ENCODE measurements at places on chromosomes 4 and X.

DNA sequence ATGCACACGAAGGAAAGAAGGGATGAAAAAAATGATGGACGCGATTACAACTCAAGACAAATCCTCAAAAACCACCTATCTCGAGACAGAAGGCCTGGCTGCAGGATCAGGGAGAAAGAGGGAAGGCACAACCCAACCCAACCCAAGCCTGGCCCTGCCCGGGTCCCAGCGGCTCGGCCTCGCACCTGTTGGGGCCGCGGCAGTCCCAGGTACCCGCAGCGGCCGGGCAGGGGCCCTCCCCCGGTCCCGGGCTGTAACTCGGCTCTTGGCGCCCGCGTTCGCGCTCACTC, 464 bp downstream of the RASGEF1B start:
- DNase-seq = no peak

DNA sequence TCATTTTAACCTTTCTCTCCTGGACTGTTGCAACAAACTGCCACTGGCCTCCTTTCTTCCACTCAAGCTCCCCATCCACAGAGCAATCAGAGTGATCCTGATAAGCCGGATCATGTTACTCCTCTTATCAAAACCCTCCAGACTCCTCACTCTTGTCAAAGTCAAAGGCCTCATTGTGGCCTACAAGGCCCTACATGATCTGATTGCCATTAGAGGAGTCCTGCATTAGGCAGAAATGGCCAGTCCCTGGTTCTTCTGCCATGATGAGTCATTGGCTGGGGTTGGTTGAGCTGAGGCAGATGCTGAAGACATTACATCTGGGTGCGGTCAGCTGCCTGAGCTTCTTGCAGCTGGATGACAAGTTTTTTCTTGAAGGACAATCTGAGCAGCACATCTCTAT, 32.7 kb upstream of the CASK start:
- no peak for DNase-seq

DNA sequence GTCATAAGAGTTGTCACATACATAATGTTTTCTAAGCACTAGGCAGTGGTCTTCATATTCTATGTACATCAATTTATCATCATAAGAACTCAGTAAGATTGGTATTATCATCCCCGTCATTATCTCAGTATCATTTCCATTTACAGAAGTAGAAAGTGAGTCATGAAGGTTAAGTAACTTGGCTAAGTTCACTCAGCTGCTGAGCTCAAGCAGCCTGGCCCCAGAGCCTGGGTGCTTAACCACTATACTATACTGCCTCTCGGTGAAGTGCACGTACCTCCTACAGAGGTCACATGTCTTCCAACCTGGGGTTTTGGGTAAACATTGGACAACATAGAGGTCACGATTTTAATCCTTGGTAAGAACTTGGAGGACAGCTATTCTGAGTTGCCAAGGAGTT, 161.5 kb upstream of the GATB start:
- DNase-seq = no peak

DNA sequence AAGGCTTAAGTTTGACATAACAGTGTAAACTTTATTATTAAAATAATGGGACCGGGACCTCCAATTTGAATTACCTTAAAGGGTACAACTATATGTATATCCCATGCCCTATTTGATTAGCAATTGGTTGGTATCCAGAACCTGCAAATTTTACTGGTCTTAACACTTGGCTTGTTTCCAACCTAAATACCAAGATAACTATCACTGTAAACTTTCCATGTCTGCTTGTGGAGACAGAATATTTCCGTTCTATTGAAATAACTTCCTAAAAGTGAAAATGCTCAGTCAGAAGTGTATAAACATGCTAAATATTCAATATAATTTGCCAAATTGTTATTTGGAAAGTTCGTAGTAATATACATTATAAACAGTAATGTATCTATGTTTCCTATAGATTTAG, 154.0 kb downstream of the TMEM47 start:
- DNase-seq = no peak

- no peak for DNase-seq
These were observed 84.0 kb upstream of the TRIM2 start for GRCh38 chr4:153120235-153120634.

DNA sequence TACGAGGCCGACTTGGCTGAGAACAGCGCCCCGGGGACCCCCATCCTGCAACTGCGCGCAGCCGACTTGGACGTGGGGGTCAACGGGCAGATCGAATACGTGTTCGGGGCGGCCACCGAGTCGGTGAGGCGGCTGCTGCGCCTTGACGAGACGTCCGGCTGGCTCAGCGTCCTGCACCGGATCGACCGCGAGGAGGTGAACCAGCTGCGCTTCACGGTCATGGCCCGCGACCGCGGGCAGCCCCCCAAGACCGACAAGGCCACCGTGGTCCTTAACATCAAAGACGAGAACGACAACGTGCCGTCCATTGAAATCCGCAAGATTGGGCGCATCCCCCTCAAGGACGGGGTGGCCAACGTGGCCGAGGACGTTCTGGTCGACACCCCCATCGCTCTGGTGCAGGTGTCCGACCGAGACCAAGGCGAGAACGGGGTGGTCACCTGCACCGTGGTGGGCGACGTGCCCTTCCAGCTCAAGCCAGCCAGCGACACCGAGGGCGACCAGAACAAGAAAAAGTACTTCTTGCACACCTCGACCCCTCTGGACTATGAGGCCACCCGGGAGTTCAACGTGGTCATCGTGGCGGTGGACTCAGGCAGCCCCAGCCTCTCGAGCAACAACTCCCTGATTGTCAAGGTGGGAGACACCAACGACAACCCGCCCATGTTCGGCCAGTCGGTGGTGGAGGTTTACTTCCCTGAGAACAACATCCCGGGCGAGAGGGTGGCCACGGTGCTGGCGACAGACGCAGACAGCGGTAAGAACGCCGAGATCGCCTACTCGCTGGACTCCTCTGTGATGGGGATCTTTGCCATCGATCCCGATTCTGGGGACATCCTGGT, 2.4 kb downstream of the PCDH7 start:
- no peak for DNase-seq

DNA sequence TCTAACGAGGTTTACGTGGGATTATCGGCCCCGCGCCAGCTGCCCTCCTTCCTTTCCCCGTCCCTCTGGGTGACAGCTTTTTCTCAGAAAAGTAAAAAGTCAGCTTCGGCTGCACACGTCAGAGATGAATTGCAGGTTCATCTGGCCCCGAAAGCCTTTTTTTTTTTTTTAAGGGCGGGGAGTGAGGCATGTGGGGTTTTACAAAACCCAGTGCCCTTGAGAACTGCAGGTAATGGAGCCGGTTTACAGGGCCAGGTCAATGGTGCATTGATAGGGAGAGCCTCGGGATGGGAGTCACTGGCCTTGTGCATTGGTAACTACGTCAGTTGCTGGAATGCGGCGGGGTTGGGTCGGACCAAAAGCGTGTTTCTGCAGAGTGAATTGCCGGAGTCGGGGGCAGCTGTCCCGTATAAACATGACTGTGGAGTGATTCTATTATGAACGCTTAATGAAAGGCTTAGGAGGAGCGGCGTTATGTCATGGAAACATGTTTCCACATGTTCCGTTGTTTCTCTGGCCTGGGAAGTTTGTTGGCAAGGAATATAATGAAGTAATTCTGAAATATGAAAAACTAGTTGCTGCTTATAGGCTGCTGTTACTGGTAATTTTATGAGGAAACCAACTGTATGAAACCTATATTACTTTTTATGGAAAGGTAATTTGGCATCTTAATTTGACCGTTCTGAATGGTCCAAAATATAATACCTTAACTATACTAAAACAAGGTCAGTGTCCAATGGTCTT, 1.1 kb downstream of the HSPA4L start:
- DNase-seq = peak; percentile 75

DNA sequence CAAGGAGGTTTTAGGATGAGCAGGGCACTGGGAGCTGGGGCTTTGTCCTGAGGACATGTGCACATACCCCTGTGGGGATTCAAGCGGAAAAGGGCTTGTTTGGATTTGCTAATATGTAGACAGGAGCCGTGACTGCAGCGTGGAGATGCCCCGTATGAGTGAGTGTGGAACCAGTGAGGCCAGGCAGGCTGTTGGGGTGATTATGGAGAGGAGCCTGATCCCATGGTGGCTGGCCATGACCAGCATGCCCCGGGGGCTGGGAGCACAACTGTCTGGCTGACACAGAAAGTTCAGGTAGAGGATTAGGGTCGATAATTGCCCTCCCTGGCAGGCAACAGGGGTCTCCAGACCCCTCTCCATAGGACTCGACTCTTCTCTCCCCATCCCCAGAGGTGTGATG, 68.8 kb upstream of the STX18 start:
- no peak for DNase-seq

DNA sequence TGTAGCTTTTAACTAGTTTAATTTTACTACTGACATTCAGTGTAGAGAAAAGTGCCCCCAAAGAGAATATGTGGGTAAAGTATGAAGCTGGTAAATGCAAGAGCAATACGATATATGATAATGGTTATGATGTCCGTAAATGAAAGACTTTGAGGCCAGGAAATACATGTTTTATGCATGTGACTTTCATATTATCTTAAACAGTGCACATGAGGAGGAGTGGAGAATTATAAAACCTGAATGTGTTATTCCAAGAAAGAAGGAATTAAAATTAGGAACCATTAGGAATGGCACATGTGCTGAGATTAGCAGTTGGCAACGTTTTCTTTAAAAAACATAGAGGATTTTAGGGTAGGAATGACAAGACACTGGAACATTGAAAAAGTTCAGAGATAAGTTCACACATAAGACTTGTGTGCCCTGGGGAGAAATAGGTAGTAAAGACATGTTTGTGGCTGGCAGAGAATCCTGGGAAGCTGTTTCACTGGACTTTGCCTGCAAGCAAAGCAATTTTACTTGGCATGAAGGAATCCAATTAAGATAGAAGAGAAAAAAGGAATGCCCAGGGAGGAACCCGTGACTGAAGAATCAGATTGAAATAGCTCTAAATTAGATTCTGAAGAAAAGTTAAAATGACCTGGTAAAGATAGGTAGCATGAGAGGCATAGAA, 20.0 kb downstream of the GK start:
- DNase-seq = peak; percentile 62

GRCh38 chrX:140526171-140526570, 21.3 kb upstream of the SOX3 start:
- DNase-seq = no peak

GRCh38 chrX:150680974-150681373, 12.2 kb upstream of the MTMR1 start:
- peak; percentile 8 for DNase-seq

- no peak for DNase-seq
These were observed 32.4 kb upstream of the TMLHE start for GRCh38 chrX:155645180-155645579.

DNA sequence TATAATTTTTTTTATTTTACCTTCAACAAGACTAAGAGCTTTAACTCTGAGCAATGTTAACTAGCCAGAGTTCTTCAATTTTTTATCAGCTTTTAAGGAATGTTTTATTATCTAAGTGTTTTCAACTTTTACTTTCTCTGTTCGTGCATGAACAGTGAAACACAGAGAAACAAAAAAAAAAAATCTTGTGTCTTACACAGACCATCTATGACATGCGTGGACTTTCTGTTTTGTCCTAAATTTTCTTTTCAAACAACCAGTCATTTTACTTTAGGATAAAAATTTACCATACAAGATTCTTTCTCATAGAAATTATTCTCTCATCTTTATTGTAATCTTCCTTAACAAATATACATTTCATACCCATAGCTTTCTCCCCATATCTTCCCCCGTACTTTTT, 731.9 kb upstream of the PCDH10 start:
- DNase-seq = no peak

DNA sequence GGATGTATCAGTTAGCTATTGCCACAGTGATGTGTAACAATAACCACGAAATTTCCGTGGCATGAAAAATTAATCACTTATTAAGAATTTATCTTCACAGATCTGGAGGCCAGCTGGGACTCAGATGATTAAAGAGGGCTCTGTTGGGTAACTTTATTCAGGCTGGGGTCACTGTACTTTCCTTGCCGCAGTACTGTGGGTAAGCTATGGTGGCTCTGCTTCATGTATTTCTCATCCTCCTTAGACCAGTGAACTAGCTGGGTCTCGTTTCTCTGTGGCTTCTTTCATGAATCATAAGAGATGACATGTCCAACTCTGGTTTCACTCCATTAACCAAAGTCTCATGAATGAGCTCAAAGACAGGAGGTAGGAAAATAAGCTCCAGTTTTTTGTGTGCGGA, 13.5 kb downstream of the TEX13B start:
- DNase-seq = no peak

GRCh38 chr4:1644891-1645657, 39.0 kb downstream of the FAM53A start:
- no peak for DNase-seq

DNA sequence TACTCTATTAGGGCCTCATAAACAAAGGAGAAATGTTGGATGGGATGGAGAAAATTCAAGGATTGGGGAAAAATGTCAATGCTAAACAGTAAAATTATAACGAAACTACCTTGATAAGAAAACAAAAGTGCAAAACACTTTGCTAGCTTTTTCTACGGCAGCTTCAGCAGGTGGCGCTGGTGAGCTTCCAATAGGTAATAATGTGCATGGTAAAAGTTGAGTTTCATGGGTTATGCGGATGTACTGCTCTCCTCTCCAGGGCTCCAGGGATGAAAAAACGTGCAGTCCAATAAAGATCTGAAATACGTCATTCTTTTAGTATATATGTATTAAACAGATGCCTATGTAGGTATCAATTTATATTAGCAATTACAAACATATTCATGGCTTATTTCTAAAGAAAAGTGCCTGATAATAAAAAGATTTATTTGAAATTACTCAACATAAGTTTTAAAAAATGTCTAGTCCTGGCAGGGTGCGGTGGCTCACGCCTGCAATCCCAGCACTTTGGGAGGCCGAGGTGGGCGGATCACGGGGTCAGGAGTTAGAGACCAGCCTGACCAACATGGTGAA, 239.6 kb downstream of the GRXCR1 start:
- peak; percentile 20 for DNase-seq

GRCh38 chr4:78689261-78689660, 86.9 kb upstream of the BMP2K start:
- DNase-seq = no peak

- DNase-seq = peak; percentile 82
These were observed 782 bp upstream of the NEK1 start for GRCh38 chr4:169612871-169613859.

DNA sequence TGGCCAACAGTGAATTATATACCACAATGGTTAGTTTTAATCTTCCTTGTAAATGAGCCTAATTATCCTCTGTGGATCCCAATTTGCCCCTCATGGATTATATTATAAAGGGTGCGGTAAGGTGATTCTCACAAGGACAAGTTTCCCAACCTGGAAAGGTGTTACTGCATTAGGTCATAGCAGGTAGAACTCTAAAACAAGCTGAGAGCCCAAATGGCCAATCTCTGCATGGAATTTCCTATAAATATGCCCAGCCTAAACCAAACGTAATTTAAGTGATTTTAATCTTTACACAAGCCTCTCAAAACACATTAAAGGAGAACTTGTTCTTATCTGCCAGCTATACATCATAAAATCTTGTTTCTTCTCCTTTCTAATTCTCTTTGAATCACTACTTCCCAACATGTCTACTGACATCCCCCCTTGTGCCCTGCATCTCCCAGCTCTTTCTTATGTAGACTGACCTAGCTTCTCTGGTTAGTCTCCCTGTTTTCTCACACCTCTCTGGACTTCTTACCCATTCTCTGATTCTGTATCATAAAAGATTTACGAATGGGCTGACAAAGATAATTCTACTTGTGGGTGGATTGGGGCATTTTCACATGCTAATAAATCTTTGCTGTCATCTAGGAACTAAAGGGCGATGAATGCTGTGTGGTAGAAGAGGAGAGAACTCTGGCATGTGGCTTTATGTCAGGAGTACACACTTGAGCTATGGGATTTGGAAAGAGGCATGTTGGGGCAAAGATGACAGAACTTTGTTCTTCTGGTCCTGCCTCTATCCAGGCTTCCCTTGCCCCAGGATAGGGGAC, 94.3 kb upstream of the PGRMC2 start:
- no peak for DNase-seq

GRCh38 chr4:68447201-68447600, at the start of gene TMPRSS11E:
TSS of gene TMPRSS11E (plus strand) at chr4:68447463. CDS start at chr4:68447513, 50 bp downstream.
- DNase-seq = peak; percentile 15

All from small intestine (tissue), 16 donors.